ENCODE measurements at places on chromosomes 6 and 20.

DNA sequence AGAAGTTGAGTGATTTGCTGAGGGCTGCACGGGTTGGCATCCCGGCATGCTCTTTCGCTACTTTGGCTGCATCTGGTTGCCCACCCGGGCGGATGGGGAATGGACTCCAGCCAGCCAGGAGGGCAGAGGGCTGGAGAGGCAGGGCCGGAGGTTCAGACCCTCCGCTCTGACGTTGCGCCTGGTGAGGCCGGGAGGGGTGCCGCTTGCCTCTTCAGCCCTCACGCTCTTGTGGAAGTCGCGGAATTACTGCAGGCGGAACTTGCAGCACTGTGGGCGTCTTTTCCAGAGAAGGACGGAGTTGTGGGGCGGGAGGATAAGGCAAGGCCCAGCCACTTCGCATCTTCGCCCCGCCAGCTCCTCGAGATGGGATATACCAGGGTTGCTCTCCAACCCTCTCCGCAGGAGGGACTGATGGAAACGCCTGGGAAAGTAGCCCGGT, 656 bp downstream of the RTEL1 start:
- no peak for DNase-seq

DNA sequence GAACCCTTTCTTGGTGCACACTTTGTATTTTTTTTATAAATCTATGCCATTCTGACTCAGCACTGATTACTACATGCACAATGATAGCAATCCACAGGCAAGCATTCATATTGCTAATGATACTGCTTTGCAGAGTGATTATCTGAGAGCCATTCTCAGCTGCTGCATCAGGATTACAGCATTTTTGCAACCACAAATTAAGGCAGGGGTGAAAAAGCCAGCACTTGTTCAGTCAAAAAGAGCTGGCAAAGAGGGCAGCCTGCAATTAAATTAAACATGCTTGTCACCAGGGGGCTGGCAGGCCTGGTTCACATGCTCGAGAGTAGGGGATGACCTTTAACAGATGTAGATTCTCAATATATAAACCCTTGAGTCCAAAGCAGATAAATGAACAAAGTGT, 40.7 kb upstream of the SLC17A4 start:
- no peak for DNase-seq

DNA sequence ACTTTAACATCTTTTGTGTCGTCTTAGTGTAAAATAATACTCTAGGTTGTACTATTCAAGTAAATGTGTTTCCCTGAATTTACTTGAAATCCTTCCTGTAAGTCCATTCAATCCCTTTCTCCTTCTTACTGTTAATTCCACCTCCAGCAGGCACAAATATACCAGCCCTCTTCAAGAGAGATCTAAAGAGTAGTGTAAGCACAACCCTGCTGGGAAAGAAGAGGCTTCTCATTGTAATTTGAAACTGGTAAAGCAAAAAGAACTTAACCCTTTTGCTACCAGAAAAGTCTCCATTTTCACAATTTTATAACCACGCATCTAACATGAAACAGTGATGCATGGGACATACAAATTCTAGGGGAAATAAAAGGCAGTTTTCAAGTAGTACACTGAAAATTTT, at the start of gene BMP5:
Gene BMP5, minus strand, starts transcription at position 191 of the 400 bp plus-strand sequence. CDS start 725 bp downstream, outside the sequence.
- no peak for DNase-seq

GRCh38 chr6:38400764-38401163, 239.0 kb downstream of the BTBD9 start:
- DNase-seq = no peak

DNA sequence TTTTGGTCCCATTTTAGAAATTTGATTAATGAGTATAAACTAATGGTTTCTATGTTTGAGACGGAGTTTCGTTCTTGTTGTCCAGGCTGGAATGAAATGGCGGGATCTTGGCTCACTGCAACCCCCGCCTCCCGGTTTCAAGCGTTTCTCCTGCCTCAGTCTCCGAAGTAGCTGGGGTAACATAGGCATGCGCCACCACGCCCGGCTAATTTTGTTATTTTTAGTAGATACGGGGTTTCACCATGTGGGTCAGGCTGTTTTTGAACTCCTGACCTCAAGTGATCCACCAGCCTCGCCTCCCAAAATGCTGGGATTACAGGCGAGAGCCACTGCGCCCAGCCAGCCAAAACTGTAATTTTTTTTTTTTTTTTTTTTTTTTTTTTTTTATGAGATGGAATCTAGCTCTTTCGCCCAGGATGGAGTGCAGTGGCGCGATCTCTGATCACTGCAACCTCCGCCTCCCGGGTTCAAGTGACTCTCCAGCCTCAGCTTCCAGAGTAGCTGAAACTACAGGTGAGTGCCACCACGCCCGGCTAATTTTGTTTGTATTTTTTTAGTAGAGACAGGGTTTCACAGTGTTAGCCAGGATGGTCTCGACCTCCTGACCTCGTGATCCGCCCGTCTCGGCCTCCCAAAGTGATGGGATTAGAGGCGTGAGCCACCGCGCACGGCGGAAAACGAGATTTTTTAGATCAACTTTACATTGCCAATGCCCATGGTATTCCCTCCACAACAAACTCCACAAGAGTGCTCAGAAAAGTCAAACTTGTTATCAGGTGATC, 127.8 kb downstream of the HFE start:
- DNase-seq = no peak

GRCh38 chr6:90068264-90068663, 174.0 kb downstream of the GJA10 start:
- no peak for DNase-seq

DNA sequence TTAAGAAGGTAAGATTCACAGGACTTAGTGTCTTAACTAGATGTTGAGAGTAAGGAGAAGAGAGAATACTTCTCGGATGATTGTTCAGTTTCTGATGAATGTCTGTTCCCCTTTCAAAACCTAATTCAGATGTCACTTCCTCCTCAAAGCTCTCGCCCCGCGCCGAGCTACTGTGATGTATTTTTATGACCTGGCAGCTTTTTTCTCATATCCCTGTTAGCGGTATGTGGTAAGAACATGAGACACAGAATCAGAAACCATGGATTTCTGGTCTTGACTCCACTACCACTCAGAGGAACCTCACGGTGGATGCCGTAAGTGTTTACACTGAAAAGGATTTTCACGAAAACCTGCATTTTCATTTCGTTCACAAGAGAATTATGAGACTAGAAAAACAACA, 48.4 kb downstream of the CEP43 start:
- no peak for DNase-seq

- DNase-seq = no peak
Measured at GRCh38 chr6:36249536-36249935, 20.3 kb upstream of the PNPLA1 start.

DNA sequence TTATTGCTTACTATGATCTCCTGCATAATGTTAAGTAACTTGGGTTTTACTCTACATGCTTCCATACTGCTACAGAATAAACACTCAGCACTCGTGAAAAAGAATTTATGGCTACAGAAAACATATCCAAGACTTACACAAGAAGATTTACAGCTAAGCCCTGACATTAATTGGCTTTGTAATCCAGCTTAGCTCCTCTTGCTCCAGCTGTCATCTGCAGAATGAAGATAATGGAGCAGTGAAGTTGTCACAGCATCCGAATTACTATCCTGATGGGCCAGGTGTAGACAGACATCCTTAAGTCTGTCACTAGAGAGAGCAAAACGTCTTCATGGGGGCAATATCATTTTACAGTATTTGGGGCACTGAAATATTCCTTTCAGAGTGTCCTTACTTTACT, 155.3 kb downstream of the PRKN start:
- no peak for DNase-seq

DNA sequence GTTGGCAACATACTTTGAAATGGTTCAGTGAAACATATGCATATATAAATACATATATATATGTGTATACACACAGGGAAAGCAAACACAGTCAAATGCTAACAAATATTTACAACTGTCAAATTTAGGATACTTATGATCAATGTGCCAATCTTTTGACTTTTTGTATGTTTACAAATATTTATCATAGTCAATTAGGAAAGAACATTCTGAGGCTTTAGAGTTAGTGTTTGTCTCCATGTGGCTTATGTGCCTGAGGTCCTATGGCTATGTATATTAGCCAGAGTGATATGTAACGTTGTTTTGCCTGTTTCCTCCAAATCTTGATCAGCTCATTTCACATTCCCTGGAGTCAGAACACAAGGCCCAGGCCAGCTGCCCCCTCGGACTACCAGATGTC, 126.5 kb upstream of the MAN1A1 start:
- no peak for DNase-seq

DNA sequence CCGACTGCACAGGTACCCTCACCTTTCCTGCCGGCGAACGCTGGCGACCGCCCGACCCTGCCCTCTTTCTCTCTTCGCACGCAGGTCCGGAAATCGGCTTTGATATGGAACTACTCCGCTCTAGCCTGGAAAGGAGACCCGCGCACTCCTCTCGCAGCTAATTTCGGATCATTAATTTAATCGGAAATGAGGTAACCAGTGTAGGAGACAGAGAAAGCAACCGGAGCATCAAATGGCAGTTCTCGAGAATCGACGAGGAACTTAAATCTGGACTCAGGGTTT, 949 bp upstream of the ATXN1 start:
- no peak for DNase-seq

DNA sequence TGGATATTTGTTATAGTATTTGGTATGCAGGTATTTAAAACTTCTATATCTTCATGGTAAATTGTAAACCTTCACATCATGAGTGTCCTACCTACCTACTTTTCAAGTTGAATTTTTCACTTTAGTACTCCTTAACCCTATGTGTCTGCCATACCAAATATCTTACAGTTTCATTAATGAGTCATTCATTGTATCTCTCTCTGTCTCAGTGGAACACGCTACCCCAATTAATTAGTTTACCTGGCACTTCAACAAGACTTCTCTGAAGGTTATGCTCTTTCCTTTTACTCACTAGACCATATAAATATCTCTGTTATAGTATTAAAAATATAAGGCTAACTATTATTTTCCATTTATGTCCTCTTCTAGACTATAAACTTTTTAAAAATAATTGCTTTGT, 123.9 kb upstream of the GJE1 start:
- DNase-seq = no peak

DNA sequence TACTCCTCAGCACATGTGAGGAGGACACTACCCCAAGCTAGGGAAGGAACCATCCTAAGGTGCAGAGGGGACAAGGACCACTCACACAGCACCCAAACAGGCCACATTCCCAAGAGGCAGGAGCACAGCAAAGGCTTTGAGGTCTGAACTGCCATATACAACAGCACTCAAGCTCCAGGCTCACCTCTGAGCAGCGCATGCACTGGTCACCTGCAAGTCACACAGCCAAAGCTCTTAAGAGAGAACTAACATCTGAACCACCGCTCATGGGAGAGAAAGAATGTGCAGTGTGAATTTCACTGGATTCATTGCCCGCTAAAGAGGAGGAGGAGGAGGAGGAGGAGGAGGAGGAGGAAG, 31.0 kb downstream of the NPEPL1 start:
- no peak for DNase-seq

GRCh38 chr6:161076181-161076677, 84.7 kb downstream of the MAP3K4 start:
- DNase-seq = no peak

GRCh38 chr6:19849755-19850154, 12.6 kb downstream of the ID4 start:
- DNase-seq = no peak

GRCh38 chr20:9514461-9515213, at the start of gene LAMP5:
LAMP5 (plus strand) TSS chr20:9514590; CDS start chr20:9514853, 263 bp downstream.
- no peak for DNase-seq

DNA sequence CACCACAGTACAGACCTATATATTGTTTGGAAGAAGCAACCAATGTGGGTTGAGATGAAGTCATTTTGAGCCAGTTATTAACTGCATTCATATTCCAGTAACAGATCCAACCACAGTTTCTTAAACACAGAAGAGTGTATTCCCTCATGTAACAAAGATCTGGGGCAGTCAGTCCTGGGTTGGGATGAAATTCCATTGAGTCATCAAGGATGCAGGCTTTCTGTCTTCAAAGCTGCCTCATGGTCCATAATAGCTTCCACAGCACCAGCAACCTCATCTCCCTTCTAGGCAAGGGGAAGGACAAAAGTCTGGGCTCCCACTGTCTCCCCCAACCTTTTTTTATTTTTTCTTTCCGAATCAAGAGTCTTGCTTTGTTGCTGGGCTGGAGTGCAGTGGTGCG, 2.9 kb upstream of the SOD2 start:
- no peak for DNase-seq

- DNase-seq = no peak
Measured at GRCh38 chr20:50868509-50869495, 62.4 kb downstream of the ADNP start.

- DNase-seq = no peak
Measured at GRCh38 chr6:42332916-42333315, 115.3 kb upstream of the MRPS10 start.

- no peak for DNase-seq
Measured at GRCh38 chr6:9875605-9876353, 539.1 kb downstream of the TFAP2A start.

- no peak for DNase-seq
Measured at GRCh38 chr6:150753371-150754064, 112.0 kb upstream of the MTHFD1L start.

DNA sequence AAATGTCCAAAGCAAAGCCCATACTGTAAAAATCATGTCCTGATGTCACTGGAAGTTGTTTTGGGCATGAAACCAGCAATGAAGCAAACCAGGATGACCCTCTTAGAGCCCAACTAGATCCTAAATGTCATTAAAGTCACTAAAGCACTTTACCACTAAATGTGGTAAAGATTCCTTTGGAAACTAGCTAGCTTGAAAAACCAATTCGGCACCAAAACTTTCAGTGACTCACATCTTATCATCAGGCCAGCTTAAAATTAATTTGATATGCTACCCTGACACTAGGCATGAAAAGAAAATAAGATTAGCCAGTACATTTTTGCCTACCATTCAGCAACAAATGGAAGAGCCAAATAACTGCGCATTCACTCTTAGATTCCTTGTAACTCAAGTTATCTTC, 145.8 kb downstream of the PACRG start:
- no peak for DNase-seq

GRCh38 chr6:24408719-24409410, 6.1 kb downstream of the MRS2 start:
- no peak for DNase-seq

GRCh38 chr6:81451787-81452186, 300.7 kb downstream of the TENT5A start:
- DNase-seq = no peak

DNA sequence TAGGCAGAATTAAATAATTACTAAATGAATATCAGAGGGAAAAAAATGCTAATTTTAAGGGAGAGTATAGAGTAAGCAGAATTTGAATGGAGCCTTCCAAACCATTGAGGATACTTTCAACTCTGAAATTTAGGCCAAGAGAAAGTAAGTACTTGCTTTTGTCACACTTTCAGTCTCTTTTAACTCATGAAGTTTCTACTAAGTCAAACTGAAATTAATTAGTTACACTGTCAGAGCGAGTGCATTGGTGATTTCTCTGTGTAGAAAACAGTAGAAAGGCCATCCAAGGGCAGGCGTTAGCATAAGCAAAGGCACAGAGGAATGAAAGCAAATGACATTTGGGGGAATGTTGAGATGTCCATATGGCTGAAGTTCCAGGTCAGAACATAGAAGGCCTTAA, 92.9 kb downstream of the PLEKHG1 start:
- DNase-seq = no peak

GRCh38 chr20:23211164-23211563, 125.0 kb upstream of the CD93 start:
- DNase-seq = no peak

- no peak for DNase-seq
Measured at GRCh38 chr6:39049575-39050283, 1.1 kb downstream of the GLP1R start.

GRCh38 chr6:159931846-159932245, 37.0 kb upstream of the IGF2R start:
- no peak for DNase-seq

All from vagina (tissue), 2 donors.